Stimulated activated CD8-positive, alpha-beta memory T cell treated with anti-CD3 and anti-CD28 coated beads, Interleukin-7, amount 100 ng/mL, for 1 hour (primary cell): ENCODE measurements at places on chromosomes 16 and 17.

DNA sequence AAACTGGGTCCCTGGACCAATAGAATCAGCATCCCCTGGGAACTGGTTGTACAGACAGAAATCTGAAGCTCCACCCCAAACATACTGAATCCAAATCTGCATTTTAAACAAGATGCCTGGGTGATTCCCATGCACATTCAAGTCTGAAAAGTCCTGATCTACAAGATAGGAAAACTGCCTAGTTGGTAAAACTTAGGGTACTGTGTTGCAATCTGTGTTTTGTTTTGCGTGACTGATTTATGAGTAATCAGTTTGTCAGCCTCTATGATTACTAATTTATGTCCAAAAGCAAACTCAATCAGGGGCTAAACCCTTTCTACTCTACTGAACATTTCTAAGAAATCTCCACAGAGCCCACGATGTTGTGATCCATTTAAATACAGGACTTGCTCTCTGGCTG, 103.8 kb downstream of the YPEL2 start:
- no peak for DNase-seq

GRCh38 chr16:85213926-85214675, 101.8 kb upstream of the CIBAR2 start:
- DNase-seq = no peak

GRCh38 chr17:77253611-77254051, 112.9 kb downstream of the SEC14L1 start:
- DNase-seq = no peak

GRCh38 chr17:2749058-2749783, at the start of gene CCDC92B:
CCDC92B (minus strand) TSS chr17:2749652; CDS start chr17:2735145, 14,507 bp downstream.
- DNase-seq = no peak

- DNase-seq = peak; percentile 25
Observed at GRCh38 chr16:19696328-19696727, 21.7 kb downstream of the KNOP1 start.

DNA sequence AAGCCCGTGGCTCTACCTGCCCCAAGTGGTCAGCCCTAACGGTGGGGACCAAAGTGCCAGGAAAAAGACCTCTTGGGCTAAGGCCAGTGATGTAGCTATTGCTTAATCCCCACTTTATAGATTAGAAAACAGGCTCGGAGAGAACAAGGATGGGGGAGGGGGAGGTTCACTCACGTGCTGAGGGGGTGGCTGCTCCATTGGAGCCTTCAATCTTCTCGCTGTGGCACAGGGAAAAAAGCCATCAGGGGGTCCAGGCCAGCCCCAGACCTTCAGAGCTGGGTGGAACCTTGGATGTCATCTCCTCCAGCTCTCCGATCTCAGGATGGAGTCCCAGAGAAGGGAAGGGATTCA, 45.9 kb downstream of the SRCIN1 start:
- no peak for DNase-seq

DNA sequence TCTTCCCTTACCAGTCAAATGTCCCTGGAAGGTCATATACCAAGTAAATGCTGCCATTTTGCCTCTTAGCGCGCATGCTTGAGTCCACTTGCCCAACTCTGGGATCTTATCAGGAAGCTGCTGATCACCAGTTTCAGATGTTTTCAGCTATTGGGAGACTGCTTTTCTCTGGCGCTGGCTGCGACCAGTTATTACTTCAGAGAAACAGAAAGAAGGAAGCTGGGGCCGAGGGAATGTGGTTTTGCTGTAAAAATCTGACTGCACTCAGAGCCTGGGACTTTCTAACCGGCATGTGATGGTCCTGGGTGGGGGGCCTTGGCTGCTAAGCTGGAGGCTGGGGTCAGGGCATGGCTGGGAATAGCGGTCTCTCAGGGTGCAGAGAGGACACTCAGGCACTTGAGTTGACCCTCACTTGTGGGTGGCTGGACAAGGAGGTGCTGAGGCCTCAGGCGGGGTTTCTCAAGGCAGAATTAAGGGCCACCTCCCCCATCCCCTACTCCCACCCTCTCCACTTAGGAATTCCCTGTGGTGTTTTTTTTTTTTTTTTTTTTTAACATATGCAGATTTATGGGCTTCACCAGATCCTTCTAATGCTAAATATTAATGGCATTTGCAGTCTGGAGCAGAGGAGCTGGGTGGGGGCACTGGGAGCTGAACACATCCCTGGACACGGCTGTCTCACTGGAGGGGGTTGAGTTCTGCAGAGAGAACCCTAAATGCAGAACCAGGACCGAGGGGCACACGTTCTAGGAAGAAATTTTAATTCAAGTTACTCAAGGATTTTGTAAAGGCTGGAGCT, 145.8 kb downstream of the CYLD start:
- DNase-seq = no peak

DNA sequence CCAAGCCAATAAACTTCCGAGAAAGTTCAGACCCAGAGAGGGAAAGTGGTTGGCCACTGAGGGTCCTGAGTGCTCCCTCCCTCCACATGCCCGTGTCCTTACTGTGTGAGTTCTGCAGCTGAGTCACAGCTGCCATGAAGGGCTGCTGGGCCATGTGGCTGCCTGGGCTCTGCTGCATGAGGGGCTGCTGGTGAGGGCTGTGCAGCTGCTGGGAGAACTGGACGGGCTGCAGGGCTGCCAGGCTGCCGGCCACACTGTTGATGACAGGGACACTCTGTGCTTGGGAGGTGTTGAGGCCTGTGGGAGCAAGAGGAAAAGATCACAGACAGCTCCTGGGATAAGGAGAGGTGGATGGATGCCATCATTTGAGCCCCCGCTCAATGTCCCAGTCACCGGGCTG, 44.0 kb downstream of the HNF1B start:
- DNase-seq = no peak

DNA sequence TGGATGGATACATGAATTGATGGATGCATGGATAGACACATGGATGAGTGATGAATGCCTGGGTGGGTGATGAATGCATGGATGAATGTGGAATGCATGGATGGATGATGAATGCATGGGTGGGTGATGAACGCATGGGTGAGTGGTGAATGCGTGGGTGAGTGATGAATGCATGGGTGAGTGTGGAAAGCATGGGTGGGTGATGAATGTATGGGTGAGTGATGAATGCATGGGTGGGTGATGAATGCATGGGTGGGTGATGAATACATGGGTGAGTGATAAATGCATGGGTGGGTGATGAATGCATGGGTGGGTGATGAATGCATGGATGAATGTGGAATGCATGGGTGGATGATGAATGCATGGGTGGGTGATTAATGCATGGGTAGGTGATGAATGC, 83.9 kb upstream of the HSBP1 start:
- DNase-seq = no peak

DNA sequence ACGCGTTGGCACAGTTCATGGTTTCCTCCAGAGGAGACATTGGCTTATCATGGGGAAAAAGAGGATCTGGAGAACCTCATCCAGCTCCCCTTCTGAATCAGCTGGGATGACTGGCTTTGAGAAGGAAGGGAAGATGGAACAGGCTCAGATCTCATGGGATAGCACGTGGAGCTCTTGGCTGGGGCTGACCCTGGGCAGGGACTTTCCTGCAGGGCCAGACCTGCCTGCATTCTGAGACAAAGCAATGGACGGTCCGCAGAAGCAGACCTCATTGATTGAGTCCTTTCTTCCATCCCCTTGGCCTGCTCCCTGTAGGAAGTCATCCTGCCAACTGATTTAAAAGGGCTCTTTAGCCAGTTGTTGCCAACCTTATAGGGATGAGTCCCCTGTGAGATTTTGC, 26.2 kb downstream of the PLCD3 start:
- DNase-seq = no peak

- DNase-seq = no peak
Observed at GRCh38 chr17:47728214-47728877, 4.7 kb upstream of the TBX21 start.

- no peak for DNase-seq
Observed at GRCh38 chr17:47815106-47815918, 6.3 kb downstream of the OSBPL7 start.

DNA sequence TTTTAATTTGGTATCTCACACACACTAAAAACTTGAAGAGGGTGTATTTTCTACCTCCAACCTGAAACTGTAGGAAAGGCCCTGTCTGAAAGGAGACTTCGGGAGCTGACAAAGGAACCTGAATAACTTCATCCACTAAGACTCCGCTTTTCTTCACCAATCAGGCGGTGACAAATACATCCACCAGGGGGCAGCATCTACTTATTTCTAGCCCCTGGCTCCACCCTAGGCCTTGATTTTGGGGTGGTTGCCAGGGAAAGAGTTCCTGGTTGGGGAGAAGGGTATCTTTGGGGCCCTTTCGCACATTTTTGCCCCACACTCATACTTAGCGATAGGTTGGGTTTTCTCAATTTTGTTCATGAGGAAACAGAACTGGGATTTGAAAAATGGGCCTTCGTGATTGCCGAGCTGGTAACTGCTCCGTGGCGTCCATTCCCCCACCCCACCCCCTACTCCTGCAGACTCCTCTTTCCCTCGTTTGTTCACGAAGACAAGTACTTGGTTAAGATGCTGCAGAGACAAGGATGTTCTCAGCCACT, 4.8 kb upstream of the ARL4D start:
- peak; percentile 71 for DNase-seq

GRCh38 chr17:73957564-73957963, 245.9 kb upstream of the RPL38 start:
- no peak for DNase-seq

- DNase-seq = no peak
Observed at GRCh38 chr17:75499313-75500022, 15.9 kb downstream of the CASKIN2 start.

DNA sequence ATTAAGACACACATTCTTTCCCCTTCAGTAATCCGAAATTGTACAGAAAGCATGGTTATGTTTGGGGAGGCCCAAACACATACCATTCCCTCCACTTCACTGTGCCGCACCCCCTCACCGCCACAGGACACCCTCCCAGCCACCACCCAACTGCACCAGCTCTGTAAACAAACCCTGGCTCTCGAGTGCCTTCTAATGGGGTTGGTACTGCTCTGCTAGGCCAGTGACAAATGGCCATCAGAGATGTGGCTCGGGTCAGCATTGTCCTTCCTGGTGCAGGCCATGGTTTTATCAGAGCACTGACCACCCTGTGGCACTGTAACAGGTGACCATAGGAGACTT, 24.0 kb upstream of the SREBF1 start:
- no peak for DNase-seq

DNA sequence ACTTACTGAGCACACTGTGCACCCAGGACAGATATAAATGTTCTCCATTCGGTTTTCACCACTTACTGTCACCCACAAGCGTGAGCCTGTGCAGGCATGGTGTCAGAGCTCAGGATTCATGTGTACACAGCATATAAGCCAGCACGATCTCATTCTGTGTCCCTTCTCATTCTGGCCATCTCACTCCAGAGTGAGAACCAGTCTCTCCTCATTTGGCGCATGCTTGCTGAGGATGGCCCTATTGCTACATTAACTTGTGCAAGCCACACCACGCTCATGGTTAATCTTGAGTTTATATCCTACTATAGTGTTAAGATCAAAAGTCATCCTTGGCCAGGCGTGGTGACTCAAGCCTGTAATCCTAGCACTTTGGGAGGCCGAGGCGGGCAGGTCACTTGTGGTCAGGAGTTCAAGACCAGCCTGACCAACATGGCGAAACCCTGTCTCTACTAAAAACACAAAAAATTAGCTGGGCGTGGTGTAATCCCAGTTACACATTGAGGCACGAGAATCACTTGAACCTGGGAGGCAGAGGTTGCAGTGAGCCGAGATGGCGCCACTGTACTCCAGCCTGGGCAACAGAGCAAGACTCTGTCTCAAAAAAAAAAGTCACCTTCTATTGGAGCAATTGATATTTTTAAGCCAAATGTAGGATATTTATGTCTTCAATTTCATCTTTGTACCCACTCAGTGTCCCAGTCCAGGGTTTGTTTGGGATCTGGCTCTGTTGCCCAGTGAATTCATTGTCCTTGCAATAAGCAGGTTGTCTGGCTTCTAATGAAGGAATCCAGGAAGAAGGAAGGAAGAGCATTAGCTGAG, 20.9 kb downstream of the SOCS1 start:
- DNase-seq = no peak

- DNase-seq = no peak
Observed at GRCh38 chr17:74117999-74118421, 85.5 kb upstream of the RPL38 start.

GRCh38 chr17:38709864-38710603, 5.0 kb downstream of the MLLT6 start:
- no peak for DNase-seq

DNA sequence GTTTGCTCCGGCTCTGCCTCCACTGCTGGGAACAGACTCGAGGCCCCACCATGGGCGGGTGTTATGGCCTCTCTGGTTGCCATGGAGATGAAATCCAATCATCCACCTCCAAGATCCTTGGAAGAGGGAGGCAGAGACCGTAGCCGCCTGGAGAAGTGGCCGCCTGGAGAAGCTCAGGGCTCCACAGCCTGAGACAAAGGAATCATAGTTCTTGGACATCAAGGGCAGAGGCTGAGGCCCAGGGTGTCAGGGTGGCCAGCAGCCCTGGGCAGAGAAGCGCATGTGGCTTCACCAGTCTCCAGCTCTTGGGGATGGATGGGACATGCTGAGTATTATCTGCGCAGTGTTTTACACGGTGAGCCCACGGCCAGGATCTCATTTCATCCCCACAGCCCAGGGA, 36.2 kb downstream of the ABR start:
- no peak for DNase-seq

DNA sequence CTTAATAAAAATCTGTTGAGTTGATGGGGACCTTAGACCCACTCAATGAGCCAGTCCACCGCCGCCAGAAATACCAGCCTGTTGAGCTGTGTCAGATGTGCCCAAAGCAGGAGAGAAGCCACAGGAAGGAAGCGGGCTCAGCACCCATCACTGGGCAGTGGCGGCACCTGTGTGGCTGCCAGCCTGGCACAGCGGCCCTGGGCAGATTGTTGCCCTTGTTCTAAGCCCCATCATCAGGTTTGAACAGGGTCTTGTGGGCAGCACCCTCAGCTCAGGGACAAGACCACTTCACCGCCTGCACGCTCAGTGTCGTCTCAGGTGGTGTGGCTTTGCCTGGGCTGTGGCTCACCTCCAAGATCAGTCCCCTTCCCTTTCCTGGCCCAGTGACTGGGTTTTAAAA, 9.3 kb downstream of the ENDOV start:
- DNase-seq = no peak

DNA sequence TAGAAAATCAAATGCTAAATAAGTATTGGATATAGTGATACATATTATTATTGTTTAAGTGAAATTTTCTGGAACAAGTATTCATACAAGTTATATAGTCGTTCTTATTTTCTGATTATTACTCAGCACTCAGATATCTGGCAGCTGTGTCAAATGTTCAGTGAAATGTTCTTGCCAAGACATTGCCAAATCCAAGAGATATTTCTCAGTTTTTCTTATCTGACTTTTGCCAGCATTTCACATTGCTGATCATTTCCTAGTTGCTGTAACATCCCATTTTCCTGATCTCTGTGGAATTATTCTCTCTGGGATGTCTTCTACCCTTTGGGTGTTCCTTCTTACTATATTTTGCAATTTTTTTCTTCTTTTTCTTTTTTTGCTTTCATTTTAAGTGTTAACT, 262.3 kb downstream of the KIF2B start:
- no peak for DNase-seq

- no peak for DNase-seq
Observed at GRCh38 chr16:84613408-84614072, 4.3 kb downstream of the COTL1 start.
